DMS 273 treated with DMSO at 0.1 percent for 48 hours (cell line): ENCODE measurements at places on chromosomes 2 and 18.

GRCh38 chr2:207363761-207364290 is 165.9 kb upstream of the CREB1 start:
- no peak for DNase-seq

GRCh38 chr18:59264651-59265245 is 8.5 kb downstream of the RAX start:
- no peak for DNase-seq

DNA sequence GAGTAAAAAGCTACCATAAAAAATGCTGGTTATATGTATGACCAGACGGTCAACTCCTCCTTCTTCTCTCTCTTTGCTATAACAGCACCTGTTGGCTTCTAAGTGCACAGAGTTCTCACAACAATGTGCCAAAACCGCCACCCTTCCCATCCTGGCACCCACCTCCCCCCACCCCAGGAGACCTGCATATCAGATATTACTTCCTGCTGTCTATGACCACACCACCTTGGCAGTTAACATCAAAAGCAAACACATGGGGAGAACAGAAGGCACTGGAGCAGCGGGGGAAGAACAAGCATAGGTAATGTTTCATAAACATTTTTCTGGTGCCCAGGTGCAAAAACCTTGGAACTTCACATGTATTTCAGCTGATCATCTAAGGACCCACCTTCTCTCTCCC is 15.5 kb downstream of the SPRED2 start:
- DNase-seq = peak; percentile 21

DNA sequence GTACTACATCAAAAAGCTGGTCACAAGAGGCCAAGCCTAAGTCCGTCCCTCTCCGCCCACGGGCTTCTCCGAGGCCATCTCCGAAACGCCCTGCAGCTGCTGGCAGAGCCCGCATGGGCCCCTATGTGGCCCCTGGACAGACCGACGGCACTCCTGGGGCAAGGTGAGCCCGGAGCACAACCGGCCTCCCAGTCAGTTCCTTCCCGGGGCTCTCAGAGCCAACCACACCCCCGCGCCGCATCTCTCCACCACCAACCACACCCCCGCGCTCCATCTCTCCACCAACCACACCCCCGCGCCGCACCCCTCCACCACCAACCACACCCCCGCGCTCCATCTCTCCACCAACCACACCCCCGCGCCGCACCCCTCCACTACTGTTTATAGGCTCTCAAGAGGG is 93.5 kb downstream of the ZNF516 start:
- DNase-seq = no peak

- no peak for DNase-seq
These were observed 28.1 kb downstream of the PIK3C3 start for GRCh38 chr18:41982942-41983660.

DNA sequence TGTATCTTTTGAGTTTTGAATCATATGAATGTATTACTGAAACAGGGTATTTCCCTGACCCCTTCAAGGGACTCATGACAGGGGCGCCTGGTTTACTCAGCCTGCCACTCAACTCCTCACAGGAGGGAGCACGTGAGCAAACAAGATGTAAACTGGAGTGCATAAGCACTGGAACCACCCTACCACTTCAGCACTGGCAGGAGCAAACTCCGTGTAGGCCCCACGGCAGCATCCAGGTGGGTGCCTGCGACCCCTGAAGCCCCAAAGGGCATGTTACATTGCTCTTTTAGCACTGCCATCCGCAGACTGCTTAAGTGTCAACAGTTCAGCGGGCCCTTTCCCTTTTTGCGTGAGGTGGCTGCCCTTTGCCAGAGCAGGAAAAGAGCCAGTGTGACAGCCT is 8.2 kb upstream of the DAPL1 start:
- no peak for DNase-seq

DNA sequence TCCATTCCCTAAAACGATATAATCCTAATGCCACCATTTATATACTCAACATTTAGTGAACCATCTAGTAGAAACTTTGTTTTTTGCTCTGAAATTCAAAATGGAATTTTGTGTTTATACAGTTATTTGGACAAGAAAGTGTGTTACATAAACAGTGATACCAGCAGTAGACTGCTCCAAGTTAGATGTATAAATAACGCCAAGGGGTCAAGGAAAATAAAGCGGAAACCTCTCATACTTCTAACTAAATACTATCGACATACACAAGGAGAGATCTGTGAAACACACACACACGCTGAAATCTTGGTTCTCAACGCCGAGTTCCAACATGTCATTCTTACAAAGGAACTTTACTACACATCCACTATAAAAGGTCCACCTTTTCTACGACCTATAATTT is 1.2 kb downstream of the TXNL1 start:
- DNase-seq = no peak

- no peak for DNase-seq
These were observed 26.2 kb downstream of the ATAD2B start for GRCh38 chr2:23900541-23901322.

- DNase-seq = no peak
These were observed 45.2 kb upstream of the ST3GAL5 start for GRCh38 chr2:85933753-85934594.

DNA sequence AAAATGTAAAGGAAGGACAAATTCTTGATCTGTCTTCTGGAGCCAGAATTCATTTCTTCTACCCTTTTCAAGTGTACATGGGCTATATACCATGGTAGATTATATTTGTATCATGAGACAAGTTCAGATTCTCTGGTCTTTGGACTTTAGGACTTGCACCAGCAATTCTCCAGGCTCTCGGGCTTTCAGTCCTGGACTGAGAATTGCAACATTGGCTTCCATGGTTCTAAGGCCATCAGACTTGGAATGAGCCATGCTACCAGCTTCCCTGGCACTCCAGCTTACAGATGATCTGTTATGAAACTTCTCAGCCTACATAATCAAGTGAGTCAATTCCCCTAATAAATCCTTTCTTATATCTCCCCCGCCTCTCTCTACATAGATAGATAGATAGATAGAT is 33.3 kb downstream of the SRD5A2 start:
- DNase-seq = no peak

DNA sequence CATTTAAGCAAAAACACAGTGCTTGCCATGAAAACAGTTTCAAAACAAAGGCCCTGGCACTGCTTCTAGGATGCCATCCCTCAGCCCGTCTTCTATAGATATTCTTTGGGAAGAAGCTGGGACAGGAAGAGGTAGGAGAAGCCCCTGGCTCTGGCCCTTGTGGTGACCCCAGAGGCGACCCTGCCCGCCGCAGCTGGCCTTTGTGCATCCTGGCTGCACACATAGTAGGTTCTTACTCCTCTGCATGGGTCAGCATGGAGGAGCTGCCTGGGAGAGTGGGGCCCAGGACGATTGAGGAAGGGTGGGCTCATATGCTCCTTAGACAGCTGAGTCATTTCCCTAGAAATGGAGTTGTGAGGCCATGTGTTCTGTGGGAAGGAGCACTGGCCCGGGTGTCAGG is 44.4 kb upstream of the OTOF start:
- DNase-seq = no peak

GRCh38 chr2:27175330-27175729 is 26.5 kb downstream of the TCF23 start:
- DNase-seq = no peak

DNA sequence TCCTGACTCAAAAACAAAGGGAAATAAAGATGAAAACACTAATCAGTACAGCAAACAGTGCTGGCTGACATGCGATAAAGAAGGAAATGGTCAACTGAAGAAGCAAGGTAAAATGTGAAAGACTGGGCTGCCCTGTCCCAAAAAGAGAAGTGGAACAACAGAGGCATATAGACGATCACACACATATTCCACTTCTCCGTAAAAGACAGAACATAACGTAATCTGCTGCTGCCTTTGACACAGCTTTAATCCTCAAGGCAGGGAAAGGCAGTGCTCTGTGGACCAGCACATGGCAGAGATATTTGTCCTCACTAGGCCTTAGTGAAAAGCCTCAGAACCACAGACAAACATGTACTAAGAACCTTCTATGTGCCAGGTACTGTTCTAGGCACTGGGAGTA is 24.3 kb upstream of the REL start:
- no peak for DNase-seq

- no peak for DNase-seq
These were observed 226.7 kb upstream of the PKDCC start for GRCh38 chr2:41821167-41821566.

DNA sequence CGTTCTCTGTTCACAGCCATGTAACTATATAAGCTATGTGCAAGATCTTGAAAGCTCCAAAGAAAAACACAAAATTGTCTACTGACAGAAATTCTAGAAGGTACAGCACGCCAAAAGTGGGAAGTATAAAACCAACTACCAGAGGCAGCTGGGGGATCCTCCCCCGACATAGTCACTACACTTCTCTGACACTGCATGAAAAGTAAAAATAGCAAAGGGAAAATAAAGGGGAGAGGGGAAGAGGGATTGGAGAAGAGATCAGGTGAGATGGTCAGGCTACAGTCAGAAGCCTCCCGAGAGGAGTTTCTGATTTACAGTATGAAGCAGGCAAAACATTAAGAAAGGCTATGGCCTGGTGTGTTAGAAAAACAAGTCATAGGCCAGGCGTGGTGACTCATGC is 39.8 kb upstream of the PCBP1 start:
- no peak for DNase-seq

DNA sequence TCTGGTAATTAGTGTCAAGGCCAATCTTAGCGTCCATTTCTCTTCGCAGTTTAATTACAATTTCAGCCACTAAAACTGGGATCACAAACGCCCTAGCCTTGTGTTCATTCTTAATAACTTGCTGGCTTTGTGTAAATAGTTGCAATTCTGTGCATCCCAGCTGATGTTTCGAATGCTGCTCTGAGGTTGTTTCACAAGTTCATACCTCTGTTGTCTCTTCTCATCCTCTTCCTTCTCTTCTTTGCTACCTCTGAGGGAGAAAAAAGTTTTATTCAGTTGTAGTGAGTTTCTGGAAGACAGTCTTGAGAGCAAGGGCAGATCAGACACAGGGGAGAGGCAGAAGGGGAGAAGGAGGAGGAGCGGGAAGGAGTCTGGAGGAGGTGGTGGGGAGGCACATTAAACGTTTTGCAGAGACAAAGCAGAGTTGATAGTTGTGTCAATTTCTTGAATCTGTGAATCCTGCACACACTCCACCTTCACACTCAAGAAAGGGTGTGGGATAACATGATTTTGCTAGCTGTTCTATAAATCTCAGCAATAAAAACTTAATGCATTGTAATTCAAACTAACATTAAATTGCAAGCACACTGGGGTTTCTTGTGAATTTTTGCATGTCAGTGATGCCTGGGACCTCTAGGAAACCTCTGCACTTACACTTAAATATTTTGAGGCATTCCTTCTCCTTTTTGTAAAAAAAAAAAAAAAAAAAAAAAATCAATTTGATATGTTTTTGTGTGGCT is 6.8 kb downstream of the MEIS1 start:
- DNase-seq = no peak

DNA sequence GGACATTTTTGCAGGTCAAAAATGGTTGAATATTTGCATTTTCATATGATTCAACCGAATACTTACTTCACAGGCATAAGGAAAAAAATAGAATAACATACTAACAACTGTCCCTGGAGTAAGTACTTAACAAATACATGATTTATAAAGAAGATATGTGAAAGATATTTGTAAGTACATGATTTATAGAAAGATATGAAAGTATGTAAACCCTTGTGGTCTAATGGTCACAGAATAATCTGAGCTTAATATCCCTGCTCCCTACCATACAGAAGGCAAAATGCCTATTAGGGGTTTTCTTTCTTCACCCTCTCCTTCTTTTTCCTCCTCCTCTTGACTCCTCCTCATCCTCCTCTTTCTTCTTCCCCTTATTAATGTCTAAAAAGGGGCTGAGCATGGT is 20.6 kb upstream of the ACTR3 start:
- DNase-seq = no peak

GRCh38 chr2:164224007-164224406 is 397.3 kb downstream of the GRB14 start:
- peak; percentile 9 for DNase-seq

DNA sequence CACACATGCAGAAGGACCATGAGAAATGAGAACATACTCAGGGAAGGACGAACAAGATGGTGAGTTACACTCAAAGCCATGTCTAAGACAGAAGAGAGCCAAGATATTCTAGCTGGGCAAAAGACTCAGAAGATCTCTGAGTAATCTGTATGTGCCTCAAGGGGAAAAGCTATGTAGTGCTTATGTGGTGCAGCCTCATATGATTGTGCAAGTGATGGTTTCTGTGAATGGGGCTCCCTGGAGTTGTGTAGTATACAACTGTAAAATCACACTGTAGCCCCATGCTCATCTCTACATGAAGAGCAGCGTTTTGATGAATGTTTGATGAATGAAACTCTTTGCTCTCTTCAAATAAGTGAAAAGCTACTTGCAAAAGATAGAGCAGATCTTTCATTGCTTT is 57.5 kb downstream of the OSR1 start:
- no peak for DNase-seq

DNA sequence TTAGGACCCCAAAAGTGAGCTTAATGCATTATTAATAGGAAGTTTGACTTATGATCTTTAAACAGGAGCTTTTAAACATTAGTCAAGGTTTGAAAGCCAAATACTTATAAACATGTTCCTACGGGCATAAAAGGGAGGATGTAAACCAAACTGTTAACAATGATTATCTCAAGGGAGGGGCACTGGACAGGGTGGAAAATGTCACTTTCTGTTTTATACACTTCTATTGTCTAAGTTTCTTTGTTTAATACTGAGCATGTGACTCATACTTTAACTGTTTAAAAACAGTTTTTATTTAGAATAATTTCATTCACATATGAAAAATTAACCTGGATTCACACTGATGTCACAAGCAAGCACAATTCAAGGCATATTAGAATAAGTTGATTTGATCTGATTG is 18.3 kb upstream of the ITGA6 start:
- DNase-seq = no peak

GRCh38 chr2:199228887-199229819 is 228.6 kb downstream of the SATB2 start:
- DNase-seq = peak; percentile 19

- no peak for DNase-seq
These were observed 124.1 kb upstream of the NOSTRIN start for GRCh38 chr2:168678153-168678853.

DNA sequence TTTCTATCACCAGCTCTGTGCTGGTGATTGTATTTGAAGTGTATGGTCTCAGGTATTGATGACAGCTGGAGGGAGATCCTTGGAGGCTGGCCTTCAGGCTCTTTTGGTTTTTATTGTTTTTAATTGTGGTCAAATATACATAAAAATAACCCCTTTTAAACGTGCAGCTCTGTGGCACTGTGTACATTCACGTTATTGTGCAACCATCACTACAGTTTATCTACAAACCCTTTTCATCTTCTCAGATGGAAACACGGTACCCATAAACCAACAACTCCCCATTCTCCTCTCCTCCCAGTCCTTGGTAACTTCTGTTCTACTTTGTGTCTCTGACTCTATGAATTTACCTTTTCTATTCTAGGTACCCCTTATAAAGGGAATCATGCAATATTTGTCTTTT is 79.3 kb upstream of the ATP8B1 start:
- DNase-seq = no peak

GRCh38 chr2:216689397-216689796 is 6.0 kb downstream of the IGFBP5 start:
- DNase-seq = no peak

- no peak for DNase-seq
These were observed 205.9 kb upstream of the SLC39A10 start for GRCh38 chr2:195451160-195451559.

GRCh38 chr2:88865801-88866371 is 174.4 kb downstream of the RPIA start:
- no peak for DNase-seq
